HTR-8/SVneo (cell line): ENCODE measurements at places on chromosomes 2 and 18.
A peak's percentile ranks its signal among the peaks of the same experiment; 100 is the strongest.

DNA sequence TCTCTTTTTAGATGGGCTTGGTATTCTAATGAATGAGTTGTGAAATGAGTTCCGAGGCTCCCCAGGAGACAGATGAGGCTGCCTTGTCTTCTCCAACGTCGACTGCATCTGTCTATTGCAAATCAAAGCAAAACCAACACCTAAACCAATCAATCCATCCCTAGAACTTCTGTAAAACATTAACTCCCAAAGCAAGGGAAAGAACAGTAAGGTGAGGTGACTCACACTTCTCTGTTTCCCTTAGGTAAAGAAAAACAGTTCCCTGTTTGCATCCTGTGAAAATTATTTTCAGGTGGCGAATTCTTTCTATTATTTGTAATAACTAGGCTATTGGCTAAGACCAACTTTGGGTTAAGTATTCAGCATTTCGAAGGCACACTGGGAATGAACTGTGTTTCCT lies 249.4 kb downstream of the EPHA4 start:
- no peak for DNase-seq

- DNase-seq = peak; percentile 88
These were observed 89.1 kb downstream of the HS1BP3 start for GRCh38 chr2:20561637-20562454.

DNA sequence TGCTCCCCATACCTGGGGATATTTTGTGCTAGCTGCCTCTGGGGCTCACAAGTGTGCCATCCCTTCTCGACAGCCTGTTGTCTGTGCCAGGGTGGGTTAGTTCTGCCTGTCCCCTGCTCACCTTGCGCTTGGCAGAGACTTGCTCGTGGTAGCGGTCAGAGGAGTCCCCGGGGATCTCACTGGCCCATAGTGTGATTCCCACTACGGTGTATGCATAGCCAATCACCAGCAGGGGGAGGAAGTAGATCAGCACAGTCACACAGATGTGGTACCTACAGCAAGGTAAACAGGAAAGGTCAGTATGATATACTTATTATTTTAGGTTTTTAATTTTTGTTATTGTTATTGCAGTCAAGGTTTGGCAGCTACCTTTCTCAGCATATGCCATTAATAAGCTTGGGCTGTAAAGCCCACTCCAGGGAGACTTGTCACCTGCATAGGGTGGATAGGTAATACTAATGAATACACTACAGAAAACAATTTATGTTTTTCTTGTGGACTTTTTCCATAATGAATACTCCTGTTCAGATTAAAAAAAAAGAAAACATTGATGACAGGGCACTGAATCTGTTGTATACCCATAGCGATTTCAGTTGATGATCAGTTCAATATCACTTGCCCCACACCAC lies 95.2 kb downstream of the POLE4 start:
- peak; percentile 56 for DNase-seq

- DNase-seq = peak; percentile 72
These were observed 16.4 kb upstream of the THADA start for GRCh38 chr2:43611987-43612894.

GRCh38 chr2:126855606-126856005 lies 43.1 kb upstream of the TEX51 start:
- no peak for DNase-seq

GRCh38 chr2:53770264-53770663 lies 2.7 kb downstream of the CHAC2 start:
- no peak for DNase-seq

DNA sequence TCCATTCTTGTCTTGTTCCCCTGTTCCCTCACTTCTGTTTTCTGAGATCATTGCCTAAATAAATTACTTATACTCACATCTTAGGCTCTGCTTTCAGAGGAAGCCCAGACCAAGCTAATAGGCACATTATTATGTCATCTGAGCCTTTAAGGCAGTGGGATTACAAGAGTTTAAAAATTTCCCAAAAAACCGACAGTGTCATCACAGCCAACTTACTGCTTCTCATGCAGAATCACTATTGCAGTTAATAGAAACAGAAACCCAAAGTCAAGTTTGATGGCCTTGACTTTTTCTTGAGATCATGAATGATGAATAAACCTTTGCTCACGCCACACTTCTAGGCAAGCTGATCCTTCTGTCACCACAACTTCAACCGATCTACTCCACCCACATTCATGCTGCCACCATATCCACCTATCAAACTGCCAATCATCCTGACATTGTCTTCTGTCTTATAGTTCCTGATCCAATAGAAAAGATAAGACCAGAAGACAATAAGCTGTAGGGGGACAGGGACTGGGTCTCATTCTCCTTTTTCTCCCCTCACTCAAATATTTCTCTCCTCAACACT lies 142.7 kb upstream of the CREB1 start:
- DNase-seq = no peak
